ENCODE measurements at places on chromosomes 16 and 17.

DNA sequence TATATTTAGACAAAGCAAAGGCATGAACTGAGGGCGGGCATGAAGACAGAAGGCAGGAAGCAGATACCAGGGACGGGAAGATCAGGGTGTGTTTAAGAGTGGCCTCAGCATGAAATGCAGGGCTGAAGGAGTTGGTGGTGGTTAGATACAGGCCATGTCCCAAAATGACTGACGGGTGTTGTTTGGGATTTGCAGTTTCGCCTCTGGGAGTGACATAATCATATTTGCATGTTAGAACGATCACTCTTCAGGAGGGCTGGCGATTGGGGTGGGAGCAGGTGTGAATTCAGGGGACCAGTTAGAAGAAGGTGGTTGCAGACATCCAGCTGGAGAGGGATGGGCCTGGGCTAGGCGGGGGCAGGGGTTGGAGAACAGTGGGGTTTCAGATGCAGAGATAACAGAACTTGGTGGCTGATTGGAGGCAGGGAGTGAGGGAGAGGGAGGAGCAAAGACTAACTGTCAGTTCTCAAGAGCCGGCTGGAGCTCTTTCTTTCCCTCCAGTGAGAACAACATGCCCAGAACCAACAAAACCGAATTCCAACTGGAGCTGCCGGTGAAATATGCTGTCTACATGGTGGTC is 27.2 kb upstream of the ITGAX start:
- no peak for DNase-seq

DNA sequence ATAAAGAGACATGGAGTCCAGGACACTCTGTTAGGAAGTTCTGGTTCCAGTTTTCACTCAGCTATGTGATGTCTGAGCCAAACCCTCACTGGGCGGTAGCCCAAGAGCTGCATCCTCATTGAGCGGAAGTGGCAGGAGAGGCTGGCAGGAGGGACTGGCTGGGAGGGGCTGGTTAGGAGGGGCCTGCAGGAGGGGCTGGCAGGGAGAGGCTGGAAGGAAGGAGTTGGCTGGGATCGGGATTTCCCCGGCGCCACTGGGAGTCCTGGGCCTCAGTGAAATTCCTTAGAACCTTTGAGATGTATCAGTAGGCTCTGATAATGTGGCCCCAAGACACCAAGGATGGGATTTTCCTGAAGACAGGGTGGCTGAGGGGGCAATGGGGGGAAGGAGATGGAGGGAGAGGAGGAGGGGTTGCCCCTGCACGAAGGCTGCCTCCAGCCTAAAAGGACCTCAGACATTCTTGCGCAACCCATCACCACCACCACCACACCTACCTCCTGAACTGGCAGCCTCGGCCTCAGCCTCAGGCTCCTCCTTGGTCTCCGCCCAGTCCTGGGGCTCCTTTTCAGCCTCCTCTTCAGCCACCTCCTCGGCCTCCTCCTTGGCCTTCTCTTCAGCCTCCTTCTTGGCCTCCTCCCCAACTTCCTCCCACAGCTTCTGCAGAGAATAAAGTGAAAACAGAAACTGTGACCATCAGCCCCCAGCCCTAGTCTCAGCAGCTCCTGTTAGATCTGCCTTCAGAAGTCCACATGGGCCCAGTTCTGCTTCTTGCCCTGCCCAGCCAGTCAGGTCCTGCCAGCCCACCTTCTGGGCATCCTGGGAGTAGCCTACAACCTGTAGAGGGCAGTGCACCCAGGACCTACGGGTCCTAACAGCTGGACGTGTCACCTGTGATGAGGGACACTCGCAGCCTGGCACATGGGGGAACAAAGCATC is 31.7 kb downstream of the CNGB1 start:
- DNase-seq, result no peak

DNA sequence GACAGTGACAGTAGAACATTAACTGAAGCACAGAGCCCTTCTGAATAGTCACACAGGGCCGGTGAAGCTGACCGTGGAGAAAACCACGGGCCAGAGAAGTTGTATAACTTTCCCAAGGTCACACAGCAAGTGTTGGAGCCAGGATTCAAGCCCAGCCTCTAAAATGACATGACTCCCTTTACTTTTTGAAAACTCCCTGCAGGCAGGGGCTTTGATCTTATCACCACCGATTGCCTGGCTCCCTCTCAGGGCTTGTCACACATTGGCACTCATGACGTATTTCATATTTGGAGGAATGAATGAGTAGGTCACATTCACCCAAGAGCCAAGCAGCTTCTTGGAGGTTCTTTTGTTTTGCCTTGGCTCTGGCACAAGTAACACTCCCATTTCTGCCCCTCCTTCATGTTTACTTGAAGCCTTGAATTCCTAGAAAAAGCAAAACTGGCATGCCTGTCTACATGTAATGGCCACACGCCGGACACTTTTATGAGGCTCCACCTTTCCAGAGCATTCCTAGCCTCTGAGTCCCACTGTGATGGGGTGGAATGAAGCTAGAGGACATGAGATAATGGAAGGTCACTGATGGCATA is 13.3 kb upstream of the RBBP6 start:
- no peak for DNase-seq

- no peak for DNase-seq
Measured at GRCh38 chr16:3596101-3596861, 15.1 kb downstream of the SLX4 start.

GRCh38 chr17:30187573-30187972 is 47.9 kb downstream of the SLC6A4 start:
- DNase-seq, result no peak

DNA sequence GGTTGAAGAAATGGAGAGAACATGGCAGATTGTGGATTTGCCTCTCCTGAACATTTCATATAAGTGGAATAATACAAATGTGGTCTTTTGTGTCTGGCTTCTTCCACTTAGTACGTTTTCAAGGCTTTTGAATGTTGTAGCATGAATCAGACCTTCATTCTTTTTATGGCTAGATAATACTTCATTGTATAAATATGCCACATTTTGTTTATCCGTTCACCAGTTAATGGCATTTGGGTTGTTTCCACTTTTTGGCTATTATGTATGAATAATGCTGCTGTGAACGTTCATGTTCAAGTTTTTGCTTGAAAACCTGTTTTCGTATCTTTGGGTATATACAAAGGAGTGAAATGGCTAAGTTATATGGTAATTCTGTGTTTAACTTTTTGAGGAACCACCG is 130.4 kb downstream of the TANC2 start:
- DNase-seq, result no peak

GRCh38 chr17:40145476-40145875 is 5.1 kb downstream of the CASC3 start:
- no peak for DNase-seq

- no peak for DNase-seq
Measured at GRCh38 chr17:6120351-6120750, 50.2 kb downstream of the WSCD1 start.

DNA sequence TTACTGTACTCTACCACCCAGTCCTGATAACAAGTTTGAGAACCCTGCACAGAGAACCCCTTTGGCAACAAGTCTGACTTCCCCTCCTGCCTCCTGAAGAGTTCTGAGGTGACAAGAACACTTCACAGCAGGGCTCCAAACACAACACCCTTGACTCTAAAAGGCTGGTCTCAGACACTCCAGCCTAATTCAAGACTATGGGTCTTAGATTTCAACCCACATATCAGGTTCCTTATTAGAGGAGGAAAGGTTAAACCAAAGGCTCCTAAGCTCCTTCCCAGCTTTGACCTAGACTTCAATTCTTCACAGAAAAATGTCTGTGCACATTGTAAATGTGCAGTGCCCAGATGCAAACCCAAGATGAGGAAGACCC is 23.0 kb downstream of the RANBP10 start:
- no peak for DNase-seq

DNA sequence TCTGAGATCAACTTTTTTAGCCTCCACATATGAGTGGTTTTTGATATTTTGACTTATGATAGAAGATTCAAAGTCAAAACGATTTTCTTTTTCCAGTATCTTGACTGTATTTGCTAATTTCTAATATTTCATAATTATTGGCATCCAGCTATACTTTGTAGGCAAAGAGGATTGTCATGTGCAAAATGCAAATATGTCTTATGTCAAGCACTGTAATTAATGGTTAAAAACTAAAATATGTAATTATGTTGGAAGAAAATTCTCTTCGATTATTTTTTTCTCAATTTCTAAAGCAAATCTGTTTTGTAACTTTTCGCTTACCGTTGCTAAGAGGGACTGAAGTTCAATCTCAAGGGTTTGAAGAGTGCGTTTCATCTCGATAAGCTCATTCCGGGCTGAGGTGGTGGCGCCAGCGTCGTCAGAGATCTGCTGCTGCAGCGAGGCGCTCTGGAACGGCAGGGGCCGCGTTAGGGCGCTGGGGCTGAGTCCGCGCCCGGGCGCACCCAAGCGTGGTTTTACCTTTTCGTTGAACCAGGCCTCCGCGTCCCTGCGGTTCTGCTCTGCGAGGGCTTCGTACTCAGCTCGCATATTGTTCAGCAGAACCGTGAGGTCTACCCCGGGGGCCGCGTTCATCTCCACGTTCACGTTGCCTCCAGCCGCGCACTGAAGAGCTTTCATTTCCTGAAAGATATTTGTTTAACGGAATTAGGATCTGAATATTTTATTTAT is 3.0 kb downstream of the KRT27 start:
- DNase-seq, result peak; percentile 28

- no peak for DNase-seq
Measured at GRCh38 chr17:21463779-21464407, 87.7 kb downstream of the KCNJ12 start.

DNA sequence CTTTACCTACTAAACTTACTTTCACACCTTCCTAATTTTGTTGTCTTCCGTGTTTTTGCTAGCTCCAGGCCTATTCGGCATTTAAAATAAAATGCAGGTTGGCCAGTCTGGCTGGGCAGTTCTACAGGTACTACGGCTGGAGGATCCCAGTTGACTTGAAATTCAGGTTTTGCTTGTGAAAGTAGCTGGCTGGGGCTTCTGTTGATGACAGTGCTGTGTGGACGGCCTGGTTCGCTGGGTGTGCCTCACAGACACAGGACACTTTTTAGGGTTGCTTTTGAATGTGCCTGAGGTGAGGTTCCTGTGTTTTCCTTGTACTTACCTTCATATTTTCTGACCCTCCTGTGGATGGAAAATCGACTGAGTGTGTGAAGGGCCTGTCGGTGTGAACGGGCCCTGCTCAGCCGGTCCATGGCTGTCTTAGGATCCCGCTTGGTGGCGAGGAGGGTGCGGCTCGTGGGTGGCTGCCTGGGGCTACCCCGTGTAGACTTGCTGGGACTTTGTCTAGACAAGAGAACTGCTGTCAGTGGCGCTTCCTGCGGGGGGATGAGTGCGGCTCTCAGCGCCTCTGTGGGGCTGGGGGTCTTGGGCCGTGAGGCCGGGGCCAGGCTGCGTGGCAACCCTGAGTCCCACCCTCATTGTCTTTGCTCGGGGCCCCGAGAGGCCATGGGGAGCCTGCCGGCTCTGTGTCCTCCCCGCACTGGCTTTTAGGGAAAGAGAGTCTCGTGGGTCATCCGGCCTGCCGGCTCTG is 18.7 kb upstream of the ZNF750 start:
- peak; percentile 60 for DNase-seq

- no peak for DNase-seq
Measured at GRCh38 chr17:77101521-77102410, 39.0 kb upstream of the SEC14L1 start.

DNA sequence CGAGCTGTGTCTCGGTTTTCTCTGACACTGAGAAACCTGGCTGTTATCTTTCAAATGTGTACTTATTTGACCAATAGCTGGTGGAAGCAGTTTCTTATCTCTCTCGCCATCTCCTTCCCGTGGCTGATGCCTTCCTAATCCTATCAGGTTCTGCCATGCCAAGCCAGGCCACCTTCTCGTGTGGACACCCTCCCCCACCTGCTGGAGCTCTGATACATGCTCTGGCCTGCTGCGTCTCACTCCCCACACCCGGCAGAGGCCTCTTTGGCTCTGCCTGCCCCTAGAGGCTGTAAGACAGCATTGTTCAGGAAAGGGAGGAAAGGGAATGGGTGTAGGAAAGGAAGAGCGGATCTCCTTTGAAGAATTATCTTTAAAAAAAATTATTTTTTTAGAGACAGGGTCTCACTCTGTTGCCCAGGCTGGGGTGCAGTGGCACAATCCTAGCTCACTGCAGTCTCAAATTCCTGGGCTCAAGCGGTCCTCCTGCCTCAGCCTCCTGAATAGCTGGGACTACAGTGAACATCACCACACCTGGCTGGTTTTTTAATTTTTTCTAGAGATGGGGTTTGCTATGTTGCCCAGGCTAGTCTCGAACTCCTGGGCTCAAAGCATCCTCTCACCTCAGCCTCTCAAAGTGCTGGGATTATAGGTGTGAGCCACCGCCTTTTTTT is 7.5 kb upstream of the ARMC5 start:
- DNase-seq, result no peak

DNA sequence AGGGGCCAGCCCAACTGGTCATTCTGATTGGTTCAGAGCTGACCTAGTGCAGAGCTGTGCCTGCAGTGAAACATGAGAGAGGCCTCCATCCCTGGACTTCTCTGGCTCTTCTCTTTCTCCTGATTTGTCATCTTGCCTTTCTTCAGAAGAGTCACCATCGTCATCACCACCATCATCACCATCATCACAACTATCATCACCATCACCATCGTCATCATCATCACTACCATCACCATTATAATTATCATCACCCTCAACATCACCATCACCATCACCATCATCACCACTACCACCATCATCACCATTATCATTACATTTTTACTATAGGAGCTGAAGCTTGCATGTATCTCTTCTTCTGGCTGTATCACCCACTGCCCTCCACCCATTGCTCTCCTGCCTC is 94.5 kb upstream of the FAM20A start:
- no peak for DNase-seq

GRCh38 chr17:64732336-64733006 is 70.4 kb upstream of the SMURF2 start:
- DNase-seq, result no peak

GRCh38 chr16:70473446-70474319 is 19.3 kb downstream of the FCSK start:
- no peak for DNase-seq

- no peak for DNase-seq
Measured at GRCh38 chr16:12802661-12803060, 1.0 kb downstream of the CPPED1 start.

DNA sequence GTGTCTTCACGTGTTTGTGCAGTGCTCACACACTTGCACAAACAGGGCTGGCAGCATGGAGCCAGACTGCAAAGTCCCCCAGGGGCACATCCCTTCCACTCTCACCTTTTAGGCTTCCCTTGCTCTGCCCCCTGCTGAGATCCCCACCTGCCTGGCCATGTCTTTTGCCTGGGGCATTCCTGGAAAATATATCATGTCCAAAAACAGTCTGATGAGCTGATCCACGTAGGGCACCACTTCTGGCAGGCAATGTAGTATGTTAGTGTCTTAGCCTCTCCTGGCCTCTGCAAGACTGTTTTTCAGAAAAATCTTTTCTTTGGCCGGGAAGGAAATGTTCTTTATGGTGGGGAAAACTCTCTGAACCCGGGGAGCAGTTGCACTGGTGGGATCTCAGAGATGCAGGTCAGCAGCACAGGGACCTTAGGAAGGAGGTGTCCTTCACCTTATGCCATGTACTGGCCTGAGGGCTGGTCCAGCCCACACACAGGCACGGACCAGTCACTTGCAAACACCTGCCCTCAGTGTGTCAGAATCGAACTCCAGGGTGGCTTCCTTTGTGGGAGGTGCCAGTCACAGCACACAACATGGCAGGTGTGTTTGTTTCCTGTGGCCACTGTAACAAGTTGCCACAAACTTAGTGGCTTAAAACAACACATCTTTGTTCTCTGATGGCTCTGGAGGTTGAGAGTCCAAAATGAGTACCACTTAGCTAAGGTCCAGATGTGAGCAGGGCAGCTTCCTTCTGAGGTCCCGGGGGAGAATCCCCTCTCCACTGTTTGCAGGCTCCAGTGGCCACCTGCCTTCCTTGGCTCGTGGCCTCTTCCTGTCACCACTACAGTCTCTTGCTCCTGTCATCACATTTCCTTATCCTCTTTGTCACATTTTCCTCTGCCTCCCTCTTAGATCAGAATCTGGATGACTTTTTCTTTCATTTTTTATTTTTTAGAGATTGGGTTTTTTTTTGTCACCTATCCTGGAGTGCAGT is 46.6 kb downstream of the MPRIP start:
- DNase-seq, result no peak

All from activated T-cell treated with anti-CD3 and anti-CD28 coated beads, Interleukin-2, amount 50 U/mL, for 1 hour (primary cell).